Renal cortex interstitium (tissue), 15 donors: ENCODE measurements at places on chromosomes 12 and 14.

DNA sequence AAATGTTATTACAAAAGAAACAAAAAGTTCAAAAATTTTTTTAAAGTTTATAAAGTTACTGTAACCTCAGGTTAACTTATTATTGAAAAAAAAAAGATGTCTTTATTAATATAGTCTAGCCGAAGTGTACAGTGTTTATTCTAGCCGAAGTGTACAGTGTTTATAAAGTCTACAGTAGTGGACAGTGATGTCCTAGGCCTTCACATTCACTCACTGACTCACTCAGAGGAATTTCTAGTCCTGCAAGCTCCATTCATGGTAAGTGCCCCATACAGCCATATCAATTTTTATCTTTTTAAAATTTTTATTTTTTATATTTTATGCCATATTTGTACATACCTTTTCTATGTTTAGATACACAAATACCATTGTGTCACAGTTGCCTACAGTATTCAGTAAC lies 10.4 kb downstream of the ATG2B start:
- no peak for DNase-seq

DNA sequence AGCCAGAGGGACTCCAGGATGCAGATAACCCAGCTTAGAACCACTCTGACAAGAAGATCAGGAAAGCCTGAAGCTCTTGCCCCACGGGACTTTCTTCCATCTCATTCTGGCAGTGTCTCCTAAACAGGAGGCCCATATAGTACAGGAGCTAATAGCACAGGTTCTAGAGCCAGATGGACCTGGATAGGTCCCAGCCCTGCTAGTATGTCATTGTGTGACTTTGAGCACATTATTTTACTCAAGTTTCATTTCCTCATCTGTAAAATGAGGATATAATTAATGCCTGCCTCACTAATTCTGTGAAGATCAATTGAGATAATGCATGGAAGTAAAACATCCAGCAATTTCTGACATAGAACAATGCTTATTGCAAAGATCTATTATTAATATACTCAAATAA lies 66.5 kb upstream of the GZMB start:
- DNase-seq: no peak

DNA sequence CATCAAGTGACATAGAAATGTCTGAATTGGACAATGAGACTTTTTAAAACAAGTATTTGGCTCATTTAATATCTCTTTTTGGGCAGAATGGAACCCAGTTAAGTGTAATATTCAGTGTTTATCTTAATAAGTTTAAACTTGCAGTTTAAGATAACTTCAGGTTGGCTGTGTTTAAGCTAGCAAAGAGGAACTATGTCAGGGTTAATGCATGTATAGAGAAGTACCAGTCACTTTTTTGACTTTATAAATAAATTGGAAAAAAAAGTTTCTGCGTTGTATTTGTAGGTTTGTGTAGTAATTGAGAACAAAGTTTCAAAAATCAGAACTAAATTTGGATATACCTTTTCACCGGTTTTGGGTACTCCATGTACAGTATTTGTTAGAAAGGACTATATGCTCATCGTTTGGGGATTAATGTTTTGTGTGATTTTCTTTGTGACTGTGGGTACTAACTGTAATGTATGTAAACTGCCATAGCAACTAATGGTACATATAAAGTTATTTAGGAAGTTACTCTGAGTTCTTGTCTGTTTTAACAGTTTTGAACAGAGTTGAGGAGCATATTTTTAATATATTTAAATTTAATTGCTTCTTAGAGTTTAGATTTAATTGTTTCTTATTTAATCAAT lies 4.5 kb downstream of the HMGA2 start:
- no peak for DNase-seq

- no peak for DNase-seq
Measured at GRCh38 chr14:53144244-53144643, 8.9 kb downstream of the DDHD1 start.

DNA sequence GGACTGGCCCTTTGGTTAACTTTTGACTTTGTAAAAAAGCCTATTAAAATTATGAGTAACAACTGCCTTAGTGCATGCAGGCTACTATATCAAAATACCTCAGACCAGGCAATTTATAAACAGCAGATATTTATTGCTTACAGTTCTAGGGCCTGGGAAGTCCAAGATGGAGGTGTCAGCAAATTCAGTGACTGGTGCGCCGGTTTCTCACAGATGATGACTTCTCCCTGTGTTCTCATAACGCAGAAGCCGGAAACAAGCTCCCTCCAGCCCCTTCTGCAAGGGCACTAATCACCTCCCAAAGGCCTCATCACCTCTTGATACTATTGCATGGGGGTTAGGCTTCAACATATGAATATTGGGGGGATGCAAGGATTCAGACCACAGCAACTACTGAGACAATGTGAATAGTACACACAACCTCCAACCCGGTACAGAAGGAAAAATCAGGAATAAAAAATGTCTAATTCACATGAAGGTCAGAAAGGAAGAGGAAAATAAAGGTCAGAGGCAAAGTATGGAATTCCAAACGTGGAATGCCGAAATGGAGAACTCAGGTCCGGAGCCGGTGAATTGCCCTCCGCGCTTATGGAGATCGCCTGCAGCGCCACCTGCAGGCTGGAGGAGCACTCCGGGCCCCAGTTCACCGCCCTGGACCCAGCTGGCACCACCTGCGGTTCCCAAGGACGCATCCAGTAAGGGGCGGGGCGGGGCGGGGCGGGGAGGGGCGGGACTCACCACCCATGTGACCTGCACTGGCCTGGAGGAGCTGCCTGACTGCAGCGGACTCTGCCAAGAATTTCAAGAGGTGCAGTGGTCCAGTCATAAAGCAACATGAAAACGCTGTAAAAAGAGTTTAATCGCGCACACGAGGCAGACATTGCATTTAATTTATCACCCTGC lies 203.4 kb downstream of the KIF26A start:
- no peak for DNase-seq

DNA sequence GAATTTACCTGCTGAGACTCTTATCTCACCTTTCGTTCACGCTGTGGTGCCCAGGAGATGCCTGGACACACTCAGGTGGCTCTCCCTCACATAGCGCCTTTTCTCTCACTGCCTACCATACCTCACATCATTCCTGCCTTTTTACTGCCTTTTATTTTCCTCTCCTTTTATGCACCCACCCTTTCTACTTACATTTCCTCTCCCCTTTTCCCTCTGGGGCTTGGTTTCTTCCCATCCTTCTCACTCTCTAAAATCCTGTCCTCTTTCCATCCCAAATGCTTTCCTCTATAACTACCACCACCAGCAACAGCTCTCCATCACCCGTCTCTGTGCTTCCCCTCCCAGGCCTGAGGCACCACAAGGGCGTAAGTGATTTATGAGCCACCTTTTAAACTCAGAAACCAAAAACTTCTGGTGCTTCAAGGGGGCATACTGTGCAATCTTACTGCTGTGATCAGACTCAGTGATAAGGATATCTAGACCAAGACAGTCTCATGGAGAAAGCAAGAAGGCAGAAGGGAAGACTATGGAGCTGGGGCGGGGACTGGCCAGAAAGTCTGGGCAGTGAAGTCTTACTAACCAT lies 32.7 kb upstream of the SMUG1 start:
- DNase-seq: no peak

- no peak for DNase-seq
Measured at GRCh38 chr12:50043854-50044253, 13.5 kb upstream of the ASIC1 start.

- no peak for DNase-seq
Measured at GRCh38 chr14:28264306-28264705, 502.3 kb upstream of the FOXG1 start.

DNA sequence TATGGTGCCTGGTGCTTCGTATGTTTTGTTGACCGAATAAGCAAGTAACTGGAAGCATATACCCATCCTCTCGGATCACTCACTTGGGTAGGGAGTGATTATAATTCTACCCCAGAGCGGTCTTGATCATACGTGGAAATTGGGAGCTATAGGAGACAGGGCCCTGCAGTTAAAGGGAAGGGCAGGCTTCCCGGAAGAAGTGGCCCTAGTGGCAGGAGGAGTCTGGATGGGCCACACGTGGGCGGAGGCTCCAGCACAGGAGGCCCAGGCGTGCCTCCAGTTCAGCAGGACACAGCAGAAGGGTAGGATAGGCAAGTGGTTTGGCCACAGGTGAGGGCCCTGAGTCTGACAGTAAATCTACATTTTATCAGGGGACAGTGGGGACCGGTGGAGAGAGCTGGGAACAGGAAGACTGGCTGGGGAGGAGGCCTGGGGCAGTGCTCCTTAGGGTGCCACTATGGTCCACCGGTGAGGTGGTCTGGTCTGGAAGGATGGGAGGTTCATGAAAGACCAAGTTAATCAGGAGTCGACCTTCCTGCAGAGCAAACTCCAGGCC lies 23.5 kb upstream of the YY1 start:
- DNase-seq: no peak

- DNase-seq: no peak
Measured at GRCh38 chr12:15540469-15540872, 218.2 kb downstream of the PTPRO start.

- DNase-seq: no peak
Measured at GRCh38 chr12:4251967-4252366, 21.6 kb upstream of the CCND2 start.

DNA sequence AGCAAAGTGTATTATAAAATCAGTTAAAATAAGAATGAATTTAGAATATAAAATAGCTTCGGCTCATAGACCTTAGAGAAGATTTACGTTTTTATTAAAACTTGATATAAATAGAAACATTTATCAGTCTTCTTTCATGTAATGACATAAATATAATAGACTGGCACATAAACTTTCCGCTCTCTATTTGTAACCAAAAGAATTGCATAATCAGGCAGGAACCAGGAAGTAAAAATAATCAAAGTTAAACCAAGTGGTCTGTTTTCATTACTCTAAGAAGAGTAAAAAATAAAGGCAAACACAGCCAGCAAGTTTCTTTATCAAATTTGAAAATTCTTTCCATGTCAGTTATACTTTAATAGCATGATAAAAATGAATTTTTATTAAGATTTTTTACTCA lies 46.3 kb upstream of the ATP2A2 start:
- DNase-seq: no peak

DNA sequence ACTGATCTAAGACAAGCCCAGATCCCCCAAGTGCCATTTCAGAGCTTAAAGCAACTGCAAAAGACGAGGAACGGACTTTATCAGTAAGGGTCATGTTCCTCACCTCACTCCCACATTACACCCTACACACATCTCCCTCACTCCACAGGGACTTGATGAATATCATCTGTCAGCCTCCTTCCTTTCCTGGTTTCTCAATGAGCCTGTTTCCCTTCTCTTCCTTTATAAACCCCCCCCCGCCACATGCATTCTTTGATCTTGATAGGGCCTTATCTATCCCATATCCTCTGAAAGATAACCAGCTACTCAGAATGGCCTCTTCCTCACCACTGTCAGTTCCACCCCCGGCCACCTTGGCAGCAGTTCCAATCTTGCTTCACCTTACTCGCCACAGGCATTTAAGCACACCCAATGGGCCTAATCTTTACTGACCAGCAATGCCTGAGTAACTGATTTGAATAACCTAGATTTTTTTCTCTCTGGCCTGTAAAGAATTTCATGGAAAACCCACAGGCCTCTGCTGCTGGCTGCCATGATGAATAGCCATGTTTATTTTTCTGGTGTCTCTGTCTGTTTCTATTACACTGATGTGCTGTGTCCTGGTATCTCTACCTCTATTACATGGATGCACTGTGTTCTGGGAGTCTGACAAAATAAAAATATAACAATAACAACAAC lies 138.7 kb downstream of the PHLDA1 start:
- no peak for DNase-seq
